ENCODE measurements at places on chromosomes 5 and 9. TPM values are rescaled to one million over a fixed set of nuclear protein-coding genes. Genes with fewer than 3 reads are reported as not detected.

GRCh38 chr5:179800696-179801201, 5.9 kb downstream of the MGAT4B start:
- no peak for DNase-seq

Gene CCL27
- total RNA-seq: not detected

GRCh38 chr5:67996596-67996995, 219.0 kb upstream of the PIK3R1 start:
- DNase-seq: no peak

- no peak for DNase-seq
These were observed 21.3 kb downstream of the MAML1 start for GRCh38 chr5:179753971-179754370.

Gene FAM81B
- under 0.01 TPM for total RNA-seq

DNA sequence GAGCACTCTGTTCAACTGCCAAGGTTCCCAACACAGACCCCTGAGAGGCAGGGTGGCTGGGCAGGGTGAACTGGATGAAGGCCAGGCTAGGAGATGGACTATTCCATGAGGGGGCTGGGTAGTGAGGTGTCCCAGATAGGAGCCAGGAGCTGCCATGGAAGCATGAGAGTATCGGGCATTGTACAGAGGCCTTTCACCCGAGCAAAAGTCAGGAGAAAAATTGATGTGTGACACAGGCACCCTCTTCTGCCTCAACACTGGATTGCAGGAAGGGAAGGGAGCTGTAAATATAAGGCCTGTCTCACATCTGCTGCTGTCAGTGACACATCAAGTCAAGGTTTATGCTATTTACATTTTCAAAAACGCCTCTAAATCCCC, 74.6 kb downstream of the UBAP1 start:
- DNase-seq: peak; percentile 39

GRCh38 chr9:15942831-15943424, 390.1 kb downstream of the CCDC171 start:
- no peak for DNase-seq

GRCh38 chr9:34651876-34652601, at the start of gene IL11RA:
Gene IL11RA (plus strand): TSS chr9:34652185. CDS start chr9:34655218, 3,033 bp downstream.
- peak; percentile 82 for DNase-seq

- DNase-seq: no peak
These were observed 371 bp upstream of the PITX1 start for GRCh38 chr5:135034236-135034962.

DNA sequence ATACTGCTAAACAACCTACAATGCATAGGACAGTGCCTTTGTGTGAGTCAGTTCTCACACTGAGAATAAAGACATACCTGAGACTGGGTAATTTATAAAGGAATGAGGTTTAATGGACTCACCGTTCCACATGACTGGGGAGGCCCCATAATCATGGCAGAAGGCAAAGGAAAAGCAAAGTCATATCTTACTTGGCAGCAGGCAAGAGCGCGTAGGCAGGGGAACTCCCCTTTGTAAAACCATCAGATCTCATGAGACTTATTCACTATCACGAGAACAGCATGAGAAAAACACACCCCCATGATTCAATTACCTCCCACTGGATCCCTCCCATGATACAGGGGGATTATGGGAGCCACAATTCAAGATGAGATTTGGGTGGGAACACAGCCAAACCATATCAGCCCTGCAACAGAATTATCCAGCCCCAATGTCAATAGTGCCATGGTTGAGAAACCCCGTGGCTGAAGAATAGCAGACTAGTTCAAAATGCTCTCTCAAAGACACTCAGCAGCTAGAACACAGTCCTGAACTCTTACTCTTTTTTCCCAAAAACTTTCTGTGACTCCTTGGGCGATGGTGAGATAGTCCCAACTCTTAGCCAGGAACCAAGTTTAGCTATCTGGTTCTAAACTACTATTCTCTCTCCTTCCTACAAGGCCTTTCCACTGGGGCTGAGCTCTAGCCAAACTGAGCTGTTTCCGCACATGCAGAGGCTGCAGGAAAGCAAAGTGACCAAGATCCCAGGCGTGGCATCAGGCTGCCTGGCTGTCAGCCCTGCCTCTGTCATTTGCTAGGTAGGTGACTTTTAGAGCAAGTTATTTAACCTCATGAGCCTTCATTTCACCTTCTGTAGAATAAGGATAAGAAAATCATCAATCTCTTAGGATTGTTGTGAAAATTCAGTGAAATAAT, 21.7 kb downstream of the FAT2 start:
- no peak for DNase-seq

DNA sequence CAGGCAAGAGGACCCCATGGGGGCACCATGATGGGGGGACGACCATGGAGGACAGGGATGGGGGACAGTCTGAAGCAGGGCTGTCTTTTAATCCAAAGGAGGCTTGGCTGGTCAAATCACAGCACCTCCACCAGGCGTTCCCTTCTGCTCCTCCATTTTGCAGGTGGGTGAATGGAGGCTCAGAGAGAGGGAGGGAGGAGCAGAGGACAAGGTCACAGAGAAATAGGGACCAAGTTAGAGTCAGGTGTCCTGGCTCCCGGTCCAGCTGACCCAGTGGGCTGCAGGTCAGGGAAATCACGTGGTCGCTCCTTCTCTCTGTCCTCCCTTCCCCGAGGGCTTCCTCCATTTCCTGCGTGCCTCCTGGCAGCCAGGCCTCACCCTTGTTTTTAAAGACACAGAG, 156.4 kb upstream of the SMIM23 start:
- no peak for DNase-seq

Gene LCN15
- 0.13 TPM for total RNA-seq

- peak; percentile 0 for DNase-seq
These were observed 121.9 kb upstream of the RFX3 start for GRCh38 chr9:3647652-3648051.

DNA sequence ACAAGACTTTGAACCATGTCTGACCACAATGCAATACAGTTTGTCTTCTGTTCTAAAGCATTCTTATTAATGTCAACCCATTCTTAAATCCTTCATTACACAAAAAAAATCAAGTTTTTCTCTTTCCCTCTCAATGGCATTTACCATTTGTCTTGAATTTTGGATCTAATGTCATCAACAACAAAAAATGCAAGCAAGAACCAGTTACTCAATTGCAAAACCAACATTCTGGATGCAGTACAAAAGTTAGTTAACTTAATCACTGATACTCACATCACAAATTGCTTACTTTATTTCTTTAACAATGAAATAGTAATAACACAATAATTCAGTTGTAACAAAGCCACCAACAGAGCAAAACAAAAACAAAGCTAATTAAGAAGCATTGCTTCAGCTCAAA, 6.0 kb downstream of the C9orf40 start:
- DNase-seq: no peak

GRCh38 chr5:96745844-96746531, 61.8 kb downstream of the ERAP1 start:
- DNase-seq: no peak

DNA sequence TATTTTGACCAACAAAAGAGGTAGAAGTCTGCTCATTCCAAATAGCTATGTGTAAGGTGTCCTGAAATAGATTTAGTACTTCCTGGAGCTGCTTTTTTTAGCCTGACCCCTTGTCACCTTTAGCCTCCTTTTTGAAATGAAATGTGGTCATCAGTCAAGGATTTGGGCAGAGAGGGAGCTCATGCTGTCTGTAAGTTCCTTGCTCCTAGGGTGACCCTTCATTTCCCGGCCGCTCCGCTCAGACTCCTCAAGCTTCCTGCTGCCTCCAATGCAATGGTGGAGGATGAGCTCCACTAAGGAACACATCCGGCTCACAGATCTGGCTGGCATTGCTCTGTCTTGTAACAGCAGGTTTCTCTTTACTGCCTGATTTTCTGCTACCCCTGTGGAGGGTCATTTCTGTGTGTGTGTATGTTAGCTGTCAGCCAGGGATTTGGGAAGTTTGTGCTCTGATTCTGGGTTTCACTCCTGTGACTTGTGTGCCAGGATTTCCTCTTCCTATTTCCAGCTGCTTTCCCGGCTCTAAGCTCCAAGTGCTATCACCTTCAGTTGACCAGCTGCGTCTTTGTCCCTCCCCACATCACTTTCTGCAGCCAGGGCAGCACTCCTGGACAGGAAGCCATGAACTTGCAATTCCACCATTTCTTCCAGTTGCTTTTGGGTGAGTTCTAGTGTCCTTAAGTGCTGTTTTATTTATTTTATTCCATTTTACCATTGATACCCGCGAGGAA, 265.9 kb downstream of the ICE1 start:
- DNase-seq: no peak

All from dermis microvascular lymphatic vessel endothelial cell (primary cell).